ENCODE measurements at places on chromosomes 6 and 20.

DNA sequence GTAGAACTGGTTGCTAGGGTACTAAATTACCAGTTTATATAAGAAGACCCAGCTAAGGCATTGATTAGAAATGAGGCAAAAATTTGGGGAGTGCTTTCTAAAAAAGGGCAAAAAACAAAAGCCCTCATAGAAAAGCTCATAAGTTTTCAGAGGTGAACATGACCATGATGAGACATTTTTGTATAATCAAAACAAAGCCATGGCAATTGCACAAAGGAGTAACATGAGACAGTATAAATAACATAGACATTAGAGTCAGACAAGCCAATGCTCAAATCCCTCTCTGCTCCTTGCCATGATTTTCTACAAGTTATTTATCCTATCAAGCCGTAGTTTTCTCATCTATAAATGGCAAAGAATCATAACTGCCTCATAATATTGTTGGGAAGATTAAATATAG, 112.2 kb upstream of the ADTRP start:
- DNase-seq = no peak

DNA sequence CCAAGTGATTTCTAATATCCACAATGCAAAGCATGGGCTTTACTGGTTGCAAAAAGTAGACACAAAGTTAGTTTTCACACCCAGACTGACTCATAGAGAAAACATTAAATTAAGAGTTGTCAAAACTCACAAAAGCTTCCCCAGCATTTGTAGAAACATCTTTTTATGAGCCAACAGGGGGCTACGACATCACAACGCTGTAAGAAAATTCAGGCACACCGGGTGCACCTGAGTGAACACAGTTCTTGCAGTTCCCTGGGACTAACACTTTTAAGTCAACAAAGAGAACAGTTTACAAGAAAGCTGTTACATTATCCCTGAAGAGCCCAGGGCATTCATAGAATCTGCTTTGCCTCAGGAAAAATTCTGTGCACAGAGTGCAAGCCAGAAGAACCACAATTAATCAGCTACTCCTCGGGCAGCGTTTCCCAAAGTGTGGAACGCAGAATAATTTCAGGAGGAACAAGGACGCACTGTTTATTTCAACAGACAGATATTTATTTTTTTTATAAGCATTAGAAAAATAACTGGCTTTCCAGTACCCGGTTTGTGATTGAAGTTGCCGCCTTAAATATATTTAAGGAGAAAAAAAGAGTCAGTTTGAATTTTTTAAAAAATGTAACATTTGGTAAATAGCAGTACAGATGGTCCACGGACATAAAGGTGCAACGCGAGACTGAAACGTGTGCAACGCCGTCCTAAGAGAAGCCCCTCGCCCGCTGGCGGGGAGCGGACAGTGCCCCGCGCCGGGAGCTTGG, 1.2 kb downstream of the NCOA5 start:
- DNase-seq = peak; percentile 27

- no peak for DNase-seq
Measured at GRCh38 chr20:46983466-46983865, 88.8 kb downstream of the EYA2 start.

DNA sequence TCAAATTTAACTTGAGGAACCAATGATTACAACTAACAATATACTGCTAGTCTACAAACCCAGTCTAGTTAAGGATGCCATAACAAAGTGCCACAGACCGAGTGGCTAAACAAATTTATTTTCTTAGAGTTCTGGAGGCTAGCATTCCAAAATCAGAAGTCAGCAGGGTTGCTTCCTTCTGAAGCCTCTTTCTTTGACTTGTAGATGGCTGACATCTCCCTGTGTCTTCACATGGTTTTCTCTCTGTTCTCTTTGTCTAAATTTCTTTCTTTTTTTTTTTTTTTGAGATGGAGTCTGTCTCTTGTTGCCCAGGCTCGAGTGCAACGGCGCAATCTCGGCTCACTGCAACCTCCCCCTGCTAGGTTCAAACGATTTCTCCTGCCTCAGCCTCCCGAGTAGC, 56.1 kb downstream of the NCOA3 start:
- no peak for DNase-seq

DNA sequence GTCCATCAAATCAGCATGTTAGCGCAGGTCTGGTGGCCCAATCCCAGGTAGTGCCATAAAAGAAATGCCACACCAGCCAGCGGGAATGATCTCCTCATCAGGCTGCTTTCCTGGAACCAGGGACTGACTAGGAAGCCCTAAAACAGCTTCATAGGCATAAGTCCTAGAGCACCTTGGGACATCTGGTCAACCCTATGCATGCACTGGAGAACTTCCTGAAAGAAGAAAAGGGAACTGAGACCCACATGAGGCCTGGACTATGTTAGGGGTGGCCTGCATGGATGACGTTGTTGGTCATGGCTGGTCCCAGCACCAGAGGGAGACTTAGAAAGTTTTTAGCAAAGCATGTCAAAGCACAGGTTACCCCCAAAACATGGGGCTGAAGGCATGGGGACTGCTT, 7.6 kb upstream of the KCNK16 start:
- no peak for DNase-seq

DNA sequence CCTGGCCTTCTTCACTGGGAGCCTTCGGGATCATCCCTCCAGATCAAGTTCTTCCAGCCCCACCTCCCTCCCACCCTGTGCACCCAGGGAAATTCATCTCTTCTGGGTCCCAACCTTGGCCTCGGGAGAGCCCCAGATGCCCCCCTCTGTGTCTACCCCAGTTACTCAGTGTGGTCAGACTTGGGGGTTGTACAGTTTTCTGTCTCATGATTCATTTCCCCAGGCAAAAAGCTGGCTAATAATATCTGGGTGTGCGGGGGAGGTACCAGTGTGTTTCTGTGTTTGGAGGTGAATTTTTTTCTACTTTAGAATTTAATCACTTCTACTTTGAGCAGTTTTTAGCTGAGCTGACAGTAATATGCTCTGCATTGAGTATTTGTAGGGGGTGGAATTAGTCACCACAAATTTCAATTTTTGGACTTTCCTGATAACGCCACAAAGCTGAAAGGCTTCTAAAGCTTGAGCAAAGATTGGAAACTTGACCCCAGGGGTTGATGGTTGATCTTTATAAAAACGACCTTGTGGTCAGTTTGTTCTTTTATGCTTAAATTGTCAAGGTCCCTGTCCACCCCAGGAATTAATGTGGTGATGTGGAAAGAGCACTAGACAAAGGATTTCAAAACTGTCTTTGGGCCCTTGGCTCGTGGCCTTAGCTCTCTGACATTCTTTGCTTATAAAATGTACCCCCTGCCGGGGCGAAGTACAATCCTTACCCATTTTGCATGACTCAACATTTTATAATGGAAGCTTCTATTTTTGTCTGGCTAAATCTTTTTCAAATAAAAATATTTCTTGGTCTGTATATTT, 284.7 kb upstream of the TAB2 start:
- no peak for DNase-seq

- no peak for DNase-seq
Measured at GRCh38 chr6:85464260-85464644, 14.4 kb downstream of the NT5E start.

GRCh38 chr6:16993396-16993795, 108.5 kb upstream of the STMND1 start:
- DNase-seq = no peak

DNA sequence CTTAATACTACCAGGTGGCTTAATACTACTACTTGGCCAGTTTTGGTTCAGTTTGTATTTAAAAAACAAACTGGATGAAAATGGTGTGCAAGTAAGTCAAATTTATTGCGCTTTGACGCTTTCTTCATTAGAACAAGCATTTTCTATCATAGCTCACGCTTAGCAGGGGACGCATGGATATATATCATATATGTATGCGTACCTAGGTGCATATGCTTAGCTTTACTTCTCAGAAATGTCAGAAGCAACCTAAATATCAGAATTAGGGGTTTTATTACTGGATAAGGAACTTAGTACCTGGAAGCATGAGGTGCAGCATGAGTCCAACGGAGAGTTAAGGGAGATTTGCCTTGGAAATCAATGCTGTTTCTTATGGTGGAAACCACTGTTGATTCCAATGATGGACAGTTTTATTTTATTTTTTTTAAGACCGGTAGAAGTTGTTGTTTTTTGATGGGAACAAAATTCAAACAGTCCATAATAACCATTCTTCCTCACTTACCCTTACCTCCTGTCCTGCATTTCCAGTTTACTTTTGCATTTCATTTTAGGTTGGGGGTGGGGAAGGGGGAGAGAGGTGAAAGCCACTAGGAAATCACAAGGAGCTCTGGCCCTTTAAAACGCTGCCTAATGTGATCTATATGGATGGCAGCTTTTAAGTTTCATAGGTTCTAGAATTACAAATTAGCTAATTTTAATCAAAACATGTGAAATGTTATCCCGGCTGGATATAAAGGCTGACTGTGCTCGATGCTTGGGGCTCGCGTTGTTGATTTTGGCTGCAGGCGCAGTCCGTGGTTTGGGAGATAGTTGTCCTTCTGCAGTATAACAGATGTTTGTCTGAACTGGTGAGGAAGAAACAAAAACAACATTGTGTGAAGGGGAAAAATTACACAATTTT, 2.1 kb downstream of the SOBP start:
- DNase-seq = no peak
